Left renal cortex interstitium (tissue), 4 donors: ENCODE measurements at places on chromosomes 6 and 20.

DNA sequence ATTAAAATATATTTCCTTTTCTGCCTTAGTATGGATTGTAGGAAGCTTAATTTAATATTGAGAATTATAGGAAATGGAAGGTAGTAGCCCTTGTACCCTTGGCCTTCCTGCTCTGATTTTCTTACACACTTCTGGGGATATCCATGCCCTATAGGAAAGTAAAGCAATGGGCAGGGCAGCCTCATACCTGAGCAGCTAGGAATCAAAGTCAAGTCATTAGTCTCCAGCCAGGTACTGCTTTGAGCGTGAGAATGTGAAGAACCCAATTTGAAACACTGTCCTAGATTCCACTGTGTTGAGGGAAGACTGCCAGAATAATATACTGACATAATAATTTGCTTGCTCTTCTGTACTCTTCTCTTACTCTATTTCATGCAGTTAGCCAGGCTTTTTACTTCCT, 51.0 kb upstream of the L3MBTL3 start:
- no peak for DNase-seq

DNA sequence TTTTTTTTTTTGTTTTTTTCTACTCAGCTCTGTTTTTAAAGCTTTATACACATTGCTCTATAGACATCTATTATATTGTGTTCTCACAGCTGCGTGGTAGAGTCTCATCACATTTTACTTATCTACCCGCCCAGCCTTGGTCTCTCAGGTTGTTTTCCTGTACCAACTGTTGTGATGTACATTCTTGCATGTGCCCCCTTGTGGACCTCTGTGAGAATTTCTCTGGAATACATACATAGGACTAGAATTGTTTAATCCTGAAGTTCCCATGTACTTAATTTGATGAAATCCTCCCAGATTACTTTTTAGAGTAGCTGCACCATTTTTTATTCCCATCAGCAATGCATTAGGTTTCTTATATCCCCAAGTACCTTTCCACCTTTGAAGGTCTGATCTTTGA, 40.4 kb upstream of the TINAG start:
- no peak for DNase-seq

DNA sequence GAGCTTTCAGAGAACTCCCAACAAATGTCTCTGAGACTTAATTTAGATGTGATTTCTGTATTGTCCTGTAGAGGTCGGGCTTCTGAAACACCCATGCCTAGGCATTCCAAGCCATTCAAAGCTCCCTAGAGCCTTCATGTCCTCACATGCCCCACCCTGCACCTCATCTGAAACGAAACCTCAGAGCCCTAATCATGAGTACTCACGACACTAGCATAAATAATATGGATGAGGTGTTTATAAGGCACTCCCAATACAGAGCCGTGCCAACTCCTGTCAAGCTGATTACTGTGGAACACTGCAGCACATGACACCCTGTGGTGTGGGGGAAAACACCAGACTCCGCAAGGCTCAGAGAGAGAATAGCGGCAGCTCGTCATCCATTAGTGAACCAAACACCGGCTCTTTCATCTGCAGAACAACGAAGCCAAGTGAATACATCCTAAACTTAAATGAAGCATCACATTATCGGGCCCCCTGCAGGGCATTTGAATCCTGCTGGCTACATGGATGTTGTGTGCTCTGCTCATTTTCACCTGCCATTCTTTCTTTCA, 83.8 kb downstream of the FNDC1 start:
- DNase-seq, result no peak

GRCh38 chr6:27693766-27694546, 218.2 kb downstream of the OR2B2 start:
- no peak for DNase-seq

DNA sequence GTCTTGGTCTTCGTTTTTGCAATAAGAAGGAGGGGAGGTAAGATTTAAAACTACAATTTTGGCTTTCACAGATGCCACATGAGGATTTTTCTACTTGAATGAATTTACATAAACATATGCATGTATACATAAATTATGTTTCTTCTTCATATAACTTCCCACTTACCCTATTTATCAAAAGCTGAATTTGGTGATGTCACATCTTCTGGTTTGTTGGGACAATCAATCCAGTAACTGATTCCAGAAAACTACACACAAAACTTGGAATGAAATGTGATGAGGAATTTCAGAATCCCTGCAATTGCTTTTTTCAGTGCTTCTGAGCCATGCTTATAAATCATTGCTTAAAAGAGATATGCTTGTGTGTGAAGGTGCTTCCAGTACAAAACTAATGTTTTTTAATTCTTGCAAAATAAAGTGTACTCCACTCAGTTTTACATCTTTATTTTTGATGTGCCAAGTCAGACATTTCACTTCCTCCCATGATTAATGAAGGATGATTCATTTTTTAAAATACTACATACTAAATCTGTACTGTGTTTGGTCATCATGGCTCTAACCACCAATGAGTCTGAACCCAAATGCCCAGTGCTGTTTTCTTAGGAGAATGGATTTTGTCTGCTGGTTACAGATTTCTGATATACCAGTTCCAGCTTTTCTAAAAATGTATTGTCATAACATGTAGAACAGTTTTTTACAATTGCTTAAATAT, 32.1 kb upstream of the RIN2 start:
- no peak for DNase-seq

GRCh38 chr20:23099791-23100719, 13.9 kb upstream of the CD93 start:
- DNase-seq, result no peak

DNA sequence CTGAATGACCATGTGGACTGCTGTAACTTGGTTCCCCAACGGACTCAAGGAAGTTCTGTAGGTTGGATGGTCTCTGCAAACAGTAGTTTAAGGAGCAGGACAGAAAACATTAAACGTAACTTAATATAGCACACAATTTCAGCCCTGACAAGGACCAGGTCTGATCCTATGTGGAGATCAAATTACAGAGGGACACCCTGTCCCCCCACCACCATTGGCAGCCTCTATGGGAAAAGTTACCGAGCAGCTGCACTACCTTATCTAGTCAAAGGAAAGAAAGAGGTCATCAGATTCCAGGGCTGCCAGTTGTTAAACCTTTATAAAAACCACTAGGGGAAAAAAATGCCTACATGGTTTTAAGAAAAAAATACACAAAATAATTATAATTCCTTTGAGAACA, 191.5 kb upstream of the RSPO3 start:
- no peak for DNase-seq

DNA sequence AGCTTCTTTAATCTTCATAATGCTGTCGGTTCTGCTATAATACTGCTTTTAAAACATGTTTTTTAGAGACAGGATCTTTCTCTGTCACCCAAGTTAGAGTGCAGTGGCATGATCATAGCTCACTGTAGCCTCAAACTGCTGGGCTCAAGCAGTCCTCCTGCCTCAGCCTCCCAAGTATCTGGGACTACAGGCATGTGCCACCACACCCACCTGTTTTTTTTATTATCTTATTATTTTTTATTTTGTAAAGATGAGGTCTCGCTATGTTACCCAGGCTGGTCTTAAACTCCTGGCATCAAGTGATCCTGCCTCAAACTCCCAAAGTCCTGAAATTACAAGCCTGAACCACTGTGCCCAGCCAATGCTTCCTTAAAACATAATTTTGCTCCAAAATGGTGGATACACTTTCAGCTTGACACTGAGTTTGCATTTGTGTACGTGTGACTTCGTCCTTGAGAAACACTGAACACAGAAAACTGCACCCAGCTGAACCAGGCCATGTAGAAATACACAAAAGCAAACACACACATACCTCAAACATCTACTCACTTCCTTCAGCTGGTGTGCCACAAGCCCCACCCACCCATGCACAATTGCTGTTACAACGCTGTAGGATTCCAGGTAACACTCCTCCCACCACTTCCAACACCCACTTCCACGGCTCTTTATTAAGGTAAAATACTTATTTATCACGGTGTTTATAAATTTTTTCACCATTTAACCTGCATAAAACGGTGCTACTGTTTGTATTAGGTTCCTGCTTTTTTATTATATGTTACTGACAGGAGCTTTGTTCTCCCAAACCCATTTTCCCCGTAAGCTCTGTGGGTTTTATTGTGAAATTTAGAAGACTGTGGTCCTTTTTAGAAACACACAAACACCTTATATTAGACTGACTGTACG, 109.1 kb downstream of the TSHZ2 start:
- no peak for DNase-seq

- DNase-seq, result no peak
Observed at GRCh38 chr6:79127660-79128059, 49.6 kb upstream of the PHIP start.

DNA sequence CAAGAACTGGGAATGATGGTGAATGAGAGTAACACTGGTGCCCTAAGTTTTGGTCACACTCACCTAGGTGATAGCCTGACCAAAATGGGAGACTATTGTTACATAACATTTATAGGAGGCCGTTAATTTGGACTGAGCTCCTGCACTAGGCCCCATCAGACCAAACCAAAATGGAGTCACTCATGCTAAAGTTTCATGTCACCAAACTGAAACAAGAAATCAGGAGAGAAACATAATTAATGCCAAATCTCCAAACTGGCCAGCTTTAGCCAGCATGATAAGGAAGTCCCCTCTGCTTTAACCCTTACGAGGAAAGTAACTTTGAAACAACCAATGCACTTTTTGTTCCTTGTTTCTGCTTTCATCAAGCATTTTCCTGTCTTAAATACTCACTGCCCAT, 110.9 kb upstream of the SLC22A16 start:
- no peak for DNase-seq

DNA sequence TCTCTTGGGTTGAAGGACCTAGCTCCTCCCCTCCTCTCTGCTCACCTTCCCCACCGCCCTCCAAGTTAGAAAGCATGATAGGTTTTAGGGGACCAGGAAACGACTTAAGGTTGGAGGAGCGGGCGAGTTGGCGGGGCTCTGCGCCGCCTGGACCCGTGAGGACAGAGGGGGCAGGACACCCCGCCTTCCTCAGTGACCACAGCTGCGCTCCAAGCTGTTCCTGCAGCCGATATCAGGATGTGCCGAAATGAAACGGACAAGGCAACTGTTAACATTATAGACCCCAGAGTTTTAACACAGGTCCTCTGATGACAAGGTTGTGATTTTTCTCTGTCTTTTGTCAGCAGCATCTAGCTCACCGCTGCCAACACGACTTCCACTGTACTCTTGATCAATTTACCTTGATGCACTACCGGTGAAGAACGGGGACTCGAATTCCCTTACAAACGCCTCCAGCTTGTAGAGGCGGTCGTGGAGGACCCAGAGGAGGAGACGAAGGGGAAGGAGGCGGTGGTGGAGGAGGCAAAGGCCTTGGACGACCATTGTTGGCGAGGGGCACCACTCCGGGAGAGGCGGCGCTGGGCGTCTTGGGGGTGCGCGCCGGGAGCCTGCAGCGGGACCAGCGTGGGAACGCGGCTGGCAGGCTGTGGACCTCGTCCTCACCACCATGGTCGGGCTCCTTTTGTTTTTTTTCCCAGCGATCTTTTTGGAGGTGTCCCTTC, at the start of gene GRM1:
TSS of gene GRM1 (plus strand) at position 212 of the 722 bp plus-strand sequence. CDS start at position 668, 456 bp downstream.
- DNase-seq, result no peak

GRCh38 chr6:9517806-9518205, 897.1 kb downstream of the TFAP2A start:
- no peak for DNase-seq

DNA sequence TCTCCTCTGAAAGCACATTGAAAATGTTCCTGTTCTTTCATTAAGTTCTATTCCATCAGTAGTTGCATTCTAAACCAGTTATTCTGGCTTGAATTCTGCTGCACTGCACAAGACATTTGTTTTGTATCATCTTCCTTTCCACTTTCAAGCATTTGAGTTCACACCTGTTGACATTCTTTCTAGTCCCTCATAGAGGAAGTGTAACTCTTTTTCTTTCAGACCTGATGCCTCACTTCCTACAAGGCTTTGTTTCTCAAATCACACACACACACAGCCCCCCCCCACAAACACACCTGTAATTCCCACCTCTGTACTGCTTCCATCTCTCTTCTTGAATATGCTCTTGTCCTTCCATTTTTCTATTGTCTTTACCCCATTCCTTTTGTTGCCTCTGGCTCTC, 50.9 kb downstream of the CCN2 start:
- DNase-seq, result no peak

DNA sequence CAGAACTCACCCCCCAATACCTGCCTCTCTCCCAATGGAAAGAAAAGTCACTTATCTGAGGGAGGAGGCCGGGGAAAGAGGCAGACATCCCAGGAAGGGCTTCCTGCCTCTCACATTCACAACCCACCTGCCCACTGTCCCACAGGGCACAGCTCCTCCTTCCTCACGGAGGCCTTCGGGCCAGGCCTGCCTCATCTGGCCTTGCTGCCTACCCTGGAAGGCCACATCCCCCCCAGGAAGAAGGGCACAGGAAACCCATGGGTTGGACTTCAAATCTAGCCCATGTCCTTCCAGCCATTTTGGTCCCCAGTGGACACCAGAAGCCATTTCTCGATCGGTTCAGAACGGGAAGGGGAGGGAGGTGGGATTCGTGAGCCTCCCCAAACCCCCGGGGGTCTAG, 162.0 kb downstream of the PREX1 start:
- no peak for DNase-seq

GRCh38 chr20:35699957-35700624, 886 bp downstream of the ROMO1 start:
- no peak for DNase-seq

DNA sequence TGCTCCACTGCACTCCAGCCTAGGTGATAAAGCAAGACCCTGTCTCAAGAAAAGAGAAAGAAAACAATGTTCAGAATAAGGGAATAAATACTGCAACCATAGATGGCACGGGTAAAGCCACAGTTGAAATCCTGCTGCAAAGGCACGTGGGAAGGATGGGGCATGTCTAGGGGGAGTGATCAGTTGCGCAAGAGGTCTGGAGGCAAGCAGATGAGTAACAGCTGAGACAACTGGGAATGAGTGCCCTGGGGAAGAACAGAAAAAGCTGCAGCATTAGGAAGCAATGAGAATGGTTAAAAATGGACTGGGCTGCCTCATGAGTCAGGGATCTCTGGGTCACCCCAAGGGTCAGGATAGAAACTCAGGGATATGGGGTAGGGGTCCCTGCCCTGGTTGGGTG, 96.3 kb downstream of the GMPR start:
- DNase-seq, result no peak

DNA sequence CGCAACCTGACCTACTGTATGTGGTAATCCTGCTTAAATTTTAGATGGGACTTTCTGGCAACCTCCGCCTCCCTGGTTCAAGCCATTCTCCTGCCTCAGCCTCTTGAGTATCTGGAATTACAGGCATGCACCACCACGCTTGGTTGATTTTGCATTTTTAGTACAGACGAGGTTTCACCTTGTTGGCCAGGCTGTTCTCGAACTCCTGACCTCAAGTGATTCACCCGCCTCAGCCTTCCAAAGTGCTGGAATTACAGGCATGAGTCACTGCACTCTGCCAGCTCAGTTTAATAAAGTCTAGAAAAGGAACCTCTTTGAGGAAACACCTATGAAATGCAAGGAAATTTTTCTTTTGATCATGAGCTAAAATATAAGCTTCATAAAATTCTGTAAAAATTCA, 9.0 kb upstream of the PLCB4 start:
- DNase-seq, result no peak

DNA sequence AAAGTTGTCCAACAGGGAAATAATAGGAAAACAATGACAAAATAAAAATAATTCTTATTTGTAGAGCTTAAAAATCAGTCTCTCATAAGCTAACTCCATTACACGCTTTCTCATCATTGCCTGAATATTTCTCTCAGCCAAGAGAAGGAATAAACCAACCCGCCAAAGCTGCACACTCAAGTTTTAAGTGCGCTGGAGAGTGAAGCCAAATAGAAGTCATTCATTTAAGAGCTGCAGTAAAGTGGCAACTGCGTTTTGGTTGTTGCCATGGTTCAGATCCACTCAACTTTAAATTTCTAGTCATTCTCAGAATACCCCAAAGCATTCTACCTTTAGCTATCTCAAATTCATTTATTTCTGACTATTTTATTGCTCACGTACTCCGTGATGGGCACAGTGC, 230.7 kb downstream of the CBLN4 start:
- DNase-seq, result no peak
